Fibroblast of skin of left biceps (primary cell): ENCODE measurements at places on chromosomes 2 and 18.

DNA sequence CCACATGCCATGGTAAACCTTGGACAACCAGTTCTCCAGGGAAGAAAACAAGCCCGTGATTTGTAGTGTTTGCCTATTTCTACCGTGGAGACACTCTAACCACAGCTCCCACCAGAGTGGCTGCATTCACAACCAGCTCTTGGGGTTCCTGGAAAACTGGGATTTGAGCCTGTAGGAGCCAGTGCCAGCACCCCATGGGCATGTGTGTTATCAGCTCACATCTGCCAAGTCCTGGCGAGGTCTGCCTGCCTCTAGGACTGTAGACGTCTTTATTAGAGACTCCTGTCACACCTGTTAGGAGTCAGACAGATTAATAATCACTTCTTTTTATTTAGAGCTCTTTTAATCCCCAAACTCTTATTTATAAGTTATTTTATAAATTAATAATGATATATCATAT lies 41.0 kb downstream of the INPP5D start:
- no peak for DNase-seq

- no peak for DNase-seq
These were observed 365.6 kb downstream of the LRRTM4 start for GRCh38 chr2:77156599-77156998.

- no peak for DNase-seq
These were observed 43.8 kb upstream of the ZNF516 start for GRCh38 chr18:76538846-76539245.

DNA sequence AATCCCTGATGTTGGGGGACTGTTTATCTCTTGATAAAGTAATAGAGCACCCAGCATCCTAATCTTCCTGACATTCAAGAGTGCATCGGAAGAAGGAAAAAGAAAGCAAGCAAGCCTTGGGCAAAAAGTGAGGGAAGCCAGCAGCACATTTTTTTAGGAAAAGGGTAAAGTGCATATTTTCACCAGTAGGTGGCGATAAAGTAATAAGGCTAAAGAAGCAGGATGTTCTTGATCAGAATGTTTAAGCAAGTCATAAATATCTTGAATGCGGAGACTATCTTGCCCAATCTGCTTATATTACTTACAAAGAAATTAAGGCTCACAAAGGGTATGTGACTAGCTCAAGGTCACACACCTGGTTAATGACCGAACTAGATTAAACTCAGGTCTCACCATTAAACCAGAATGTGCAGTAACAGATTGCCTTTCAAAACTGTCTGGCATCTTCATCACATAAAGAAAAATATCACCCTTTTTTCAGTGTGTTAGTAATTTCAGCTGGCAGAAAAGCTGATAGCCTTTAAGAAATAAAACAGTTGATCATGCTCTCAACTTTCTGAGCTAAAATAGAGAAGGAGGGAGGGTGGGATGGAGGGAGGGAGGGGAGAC lies 83.8 kb downstream of the VIT start:
- peak; percentile 28 for DNase-seq

DNA sequence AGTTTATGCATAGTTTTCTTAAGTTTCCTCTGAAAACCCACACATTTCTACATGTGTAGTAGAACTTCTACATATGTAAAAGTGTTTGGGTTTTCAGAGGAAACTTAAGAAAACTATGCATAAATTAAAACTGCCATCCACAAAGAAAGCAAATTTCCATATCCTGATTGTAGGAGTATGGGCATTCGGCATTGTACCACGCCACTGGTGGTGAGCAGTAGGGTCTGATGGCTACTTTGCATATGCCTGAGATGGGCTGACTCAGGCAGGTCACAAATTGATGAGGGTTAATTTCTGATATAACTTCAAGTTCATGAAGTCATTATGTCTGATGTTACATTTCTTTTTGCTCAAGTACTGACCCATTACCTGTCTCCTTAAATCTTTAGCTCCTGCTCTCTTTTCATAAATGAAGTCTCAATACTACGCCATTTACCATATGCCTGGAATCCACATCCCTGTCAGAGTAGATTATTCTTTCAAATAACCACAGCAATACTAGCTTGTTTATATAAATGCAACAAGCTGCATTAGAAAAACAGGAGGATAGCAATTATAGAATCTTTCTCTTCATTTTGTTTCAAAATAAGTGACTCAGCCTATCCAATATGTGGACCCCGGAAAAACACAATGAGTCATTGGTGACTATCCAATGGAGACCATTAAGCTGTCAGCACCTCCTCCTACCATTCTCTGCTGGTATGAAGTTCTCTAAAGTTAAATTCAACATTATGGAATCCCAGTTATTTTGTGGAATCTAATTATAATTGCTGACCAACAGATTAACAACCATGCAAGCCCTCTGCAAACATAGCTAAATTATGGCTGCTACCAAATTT lies 355.2 kb upstream of the UBE2E3 start:
- DNase-seq, result peak; percentile 94

- DNase-seq, result no peak
These were observed 70.9 kb downstream of the ODC1 start for GRCh38 chr2:10377052-10377746.
